ENCODE measurements at places on chromosomes 2 and 18.

DNA sequence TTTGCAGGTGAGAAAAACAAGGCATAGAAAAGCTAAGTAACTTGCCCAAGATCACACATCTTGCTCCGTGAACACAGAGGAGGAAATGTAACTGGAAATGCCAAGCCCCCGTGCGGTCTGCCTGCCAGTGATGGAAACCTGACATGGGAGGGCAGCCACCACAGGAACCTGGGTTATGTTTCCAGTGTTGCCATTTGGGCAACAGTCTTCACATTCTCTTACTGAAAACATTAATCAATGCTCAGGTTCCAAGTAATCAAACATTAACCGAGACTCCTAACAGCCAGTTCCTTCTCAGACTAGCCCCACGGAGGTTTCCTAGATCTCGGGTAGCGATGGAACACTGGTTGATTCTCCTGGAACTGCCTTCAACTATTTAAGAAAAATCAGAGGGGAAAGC is 2.5 kb downstream of the TGFA start:
- DNase-seq, result peak; percentile 94

GRCh38 chr18:57389271-57389670 is 36.9 kb downstream of the ST8SIA3 start:
- DNase-seq, result no peak

- DNase-seq, result peak; percentile 94
Measured at GRCh38 chr2:236769981-236770671, 200.5 kb downstream of the ACKR3 start.

DNA sequence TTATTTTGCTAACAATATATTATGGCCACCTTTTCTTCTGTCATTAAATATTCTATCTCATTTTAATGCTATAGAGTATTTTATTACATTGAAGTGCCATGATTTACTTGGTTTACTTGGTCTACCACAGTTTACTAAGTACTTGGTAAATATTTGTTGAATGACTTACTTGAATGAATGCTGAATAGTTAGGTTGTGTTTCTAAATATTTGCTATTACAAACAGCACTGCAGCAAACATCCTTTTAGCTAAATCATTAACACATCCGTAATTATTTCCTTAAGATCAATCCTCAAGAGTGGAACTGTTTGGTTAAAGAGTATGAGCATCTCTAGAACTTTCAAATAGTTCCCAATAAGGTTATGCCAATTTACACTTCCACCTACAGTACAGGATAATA is 318.7 kb downstream of the MYCN start:
- no peak for DNase-seq

DNA sequence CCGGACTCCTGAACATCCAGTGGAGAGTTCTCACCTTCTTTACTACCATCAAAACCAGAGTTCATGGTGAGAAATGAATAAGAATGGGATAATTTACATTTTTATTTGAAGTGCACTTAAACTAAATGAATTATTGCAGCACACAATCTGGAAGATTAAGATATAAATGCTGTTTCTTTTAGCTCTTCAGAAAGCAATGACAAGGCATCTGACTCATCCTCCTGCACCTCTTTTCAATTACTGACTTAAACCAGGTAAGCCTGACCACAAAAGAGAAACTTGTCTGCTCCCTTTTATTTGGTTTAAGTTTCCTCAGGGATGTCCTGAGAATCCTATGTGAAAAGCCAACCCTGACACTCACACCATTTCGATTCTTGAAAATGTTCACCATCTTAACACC is 720 bp upstream of the DSC2 start:
- no peak for DNase-seq

DNA sequence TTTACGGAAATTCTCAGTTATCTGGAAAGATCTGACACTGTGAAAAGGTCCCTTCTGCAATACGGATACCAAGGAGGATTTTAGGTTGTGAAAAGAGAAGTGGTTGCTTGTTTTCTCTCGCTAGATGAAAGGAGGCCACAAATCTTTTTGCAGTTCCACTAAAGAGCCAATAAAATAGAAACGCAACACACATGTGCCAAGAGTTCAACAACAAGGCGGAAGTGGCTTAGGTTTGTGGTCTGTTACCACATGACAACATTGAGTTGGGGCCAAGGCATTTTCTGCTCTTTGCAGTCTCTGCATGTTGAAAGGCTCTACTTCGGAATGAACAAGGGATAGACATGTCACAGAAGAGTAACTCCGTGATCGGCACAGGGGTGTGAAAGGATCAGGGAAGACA is 115.7 kb upstream of the OSR1 start:
- DNase-seq, result no peak

DNA sequence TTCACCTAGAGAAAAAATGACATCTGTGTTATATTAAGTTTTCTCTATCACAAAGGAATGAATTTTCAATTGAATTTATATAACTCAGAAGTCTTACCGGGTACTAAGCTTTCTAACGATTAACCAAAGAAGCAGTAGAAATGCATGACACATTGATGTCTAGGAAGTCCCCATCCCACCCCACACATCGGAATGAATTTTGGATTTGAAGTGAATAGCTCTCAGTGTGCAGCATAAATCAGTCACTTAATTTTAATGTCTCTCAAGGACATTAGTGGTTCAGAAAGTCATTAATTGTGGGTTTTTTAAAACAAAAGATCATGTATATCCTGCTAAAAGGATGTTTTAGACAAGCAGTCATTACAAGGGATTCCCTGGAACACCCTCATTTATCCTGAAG is 141.4 kb upstream of the PIEZO2 start:
- no peak for DNase-seq

DNA sequence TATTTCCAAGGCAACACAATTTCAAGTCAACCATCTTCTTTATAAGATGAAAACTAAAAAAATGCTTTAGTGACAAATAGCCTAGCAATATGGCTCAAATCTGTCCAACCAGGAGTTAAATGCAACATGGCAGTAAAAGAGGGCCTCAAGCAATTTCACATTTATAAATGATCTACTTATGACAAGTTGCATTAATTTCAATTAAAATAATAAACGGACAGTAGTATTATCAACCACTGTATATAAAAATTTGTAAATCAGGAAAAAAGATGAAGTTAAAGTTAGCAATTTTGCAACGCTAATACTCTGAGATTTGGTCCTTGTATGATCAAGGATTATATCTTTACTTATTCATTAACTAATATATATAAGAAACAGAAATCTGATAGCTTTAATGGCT is 19.3 kb downstream of the CCDC88A start:
- DNase-seq, result no peak

- no peak for DNase-seq
Measured at GRCh38 chr2:130346041-130346740, 3.5 kb downstream of the IMP4 start.

DNA sequence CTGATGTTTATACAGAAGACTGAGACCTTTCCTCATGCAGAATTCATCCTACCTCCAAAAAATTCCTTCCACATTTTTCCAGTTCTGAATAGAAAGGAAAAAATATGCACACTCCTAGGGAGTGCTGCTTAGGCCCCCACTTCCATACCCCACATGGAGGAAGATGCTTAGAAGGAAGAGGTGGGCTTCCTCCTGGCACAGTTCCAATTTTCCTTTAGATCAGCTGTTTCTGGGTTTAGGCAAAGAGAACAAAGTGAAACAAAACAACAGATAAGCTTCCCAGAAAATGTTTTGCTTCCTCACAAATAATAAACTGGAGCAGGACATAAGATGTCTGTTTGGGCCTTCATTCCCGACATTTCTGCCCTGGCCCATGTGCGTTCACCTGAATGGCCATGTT is 172.6 kb downstream of the PRPF40A start:
- no peak for DNase-seq

- DNase-seq, result no peak
Measured at GRCh38 chr2:41026613-41027012, 574.7 kb upstream of the SLC8A1 start.

GRCh38 chr2:27797841-27798240 is 26.3 kb downstream of the MRPL33 start:
- DNase-seq, result no peak

DNA sequence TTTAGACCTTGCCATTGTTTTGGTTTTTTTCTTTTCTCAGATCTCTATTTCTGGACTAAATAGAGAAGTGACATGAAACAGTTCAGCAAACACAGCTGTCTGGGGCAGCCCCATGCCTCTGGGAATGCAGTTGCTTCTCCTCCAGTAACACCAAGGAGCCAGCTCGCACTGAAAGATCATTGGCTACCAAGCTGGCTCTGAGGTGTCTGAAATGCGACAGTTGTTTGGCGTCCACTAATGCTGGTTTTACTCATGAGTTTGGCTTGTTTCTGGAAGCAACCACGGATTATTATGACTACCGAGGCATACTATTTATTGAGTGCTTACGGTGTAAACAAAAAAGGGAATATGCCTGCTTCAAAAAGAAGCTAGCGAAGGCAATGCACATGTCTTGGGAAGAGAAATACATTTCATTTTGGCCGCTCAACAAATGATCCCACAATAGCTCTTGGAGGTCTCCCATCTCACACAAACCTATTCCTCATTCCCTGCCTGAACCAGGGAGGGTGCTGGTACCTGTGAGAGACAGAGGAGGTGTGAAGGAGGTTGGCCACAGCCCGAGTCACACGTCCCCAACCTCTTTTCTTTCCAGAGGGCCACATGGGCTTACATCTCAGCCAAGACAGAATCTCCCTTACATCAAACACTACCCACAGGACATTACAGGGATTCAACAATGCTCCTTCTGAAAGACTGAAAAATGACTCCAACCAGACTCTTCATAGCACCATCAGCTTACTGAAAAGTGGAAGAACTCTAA is 37.5 kb upstream of the NEB start:
- DNase-seq, result no peak

GRCh38 chr2:197265036-197265435 is 45.5 kb downstream of the ANKRD44 start:
- no peak for DNase-seq

- no peak for DNase-seq
Measured at GRCh38 chr2:54053830-54054229, 61.6 kb upstream of the ACYP2 start.

DNA sequence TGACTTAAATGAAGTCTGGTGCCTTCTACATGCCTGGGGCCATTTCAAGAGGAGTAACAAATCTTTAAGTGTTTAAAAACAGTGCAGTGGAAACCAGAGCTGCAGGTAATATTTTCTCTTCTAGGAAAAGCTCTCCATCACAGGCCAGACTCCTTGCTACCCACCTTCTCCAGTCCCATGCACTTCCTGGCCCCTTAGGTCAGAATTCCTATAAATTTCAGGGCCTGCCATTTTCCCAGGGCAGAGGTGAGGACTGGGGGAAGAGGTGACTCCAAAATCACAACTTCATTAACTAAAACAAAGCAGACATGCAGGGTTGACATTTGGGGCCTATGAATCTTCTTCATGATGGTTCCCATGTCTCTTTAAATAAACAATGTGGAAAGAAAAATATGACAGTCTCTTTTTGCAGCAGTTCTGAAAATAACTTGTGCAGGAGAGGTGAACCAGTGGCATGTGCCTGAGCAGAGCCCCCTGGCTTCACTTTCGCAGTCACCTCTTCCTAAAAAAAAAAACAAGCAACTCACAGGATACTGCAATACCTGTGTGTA is 63.7 kb upstream of the TANC1 start:
- no peak for DNase-seq

- DNase-seq, result no peak
Measured at GRCh38 chr2:231696004-231696367, 12.3 kb upstream of the PTMA start.

- no peak for DNase-seq
Measured at GRCh38 chr2:241256168-241256545, 59.3 kb downstream of the HDLBP start.

DNA sequence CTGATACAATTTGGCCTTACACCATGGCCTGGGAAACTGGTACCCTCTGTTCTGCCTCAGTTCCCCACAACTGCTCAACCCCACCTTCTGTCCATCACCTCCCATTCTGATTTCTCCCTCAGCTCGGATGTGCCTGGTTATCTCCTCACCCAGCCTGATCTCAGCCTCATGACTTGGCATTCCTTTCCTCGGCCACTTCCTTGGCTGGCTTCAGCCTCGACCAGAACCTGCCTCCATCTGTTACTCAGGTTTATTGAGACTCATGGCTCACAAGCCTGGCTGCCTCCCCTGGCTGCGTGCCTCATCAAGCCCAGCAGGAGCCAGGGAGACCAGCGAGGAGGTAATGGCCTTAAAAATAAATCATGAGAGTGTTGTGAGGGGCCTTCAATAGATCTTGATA is 356.2 kb upstream of the SPRED2 start:
- DNase-seq, result no peak

DNA sequence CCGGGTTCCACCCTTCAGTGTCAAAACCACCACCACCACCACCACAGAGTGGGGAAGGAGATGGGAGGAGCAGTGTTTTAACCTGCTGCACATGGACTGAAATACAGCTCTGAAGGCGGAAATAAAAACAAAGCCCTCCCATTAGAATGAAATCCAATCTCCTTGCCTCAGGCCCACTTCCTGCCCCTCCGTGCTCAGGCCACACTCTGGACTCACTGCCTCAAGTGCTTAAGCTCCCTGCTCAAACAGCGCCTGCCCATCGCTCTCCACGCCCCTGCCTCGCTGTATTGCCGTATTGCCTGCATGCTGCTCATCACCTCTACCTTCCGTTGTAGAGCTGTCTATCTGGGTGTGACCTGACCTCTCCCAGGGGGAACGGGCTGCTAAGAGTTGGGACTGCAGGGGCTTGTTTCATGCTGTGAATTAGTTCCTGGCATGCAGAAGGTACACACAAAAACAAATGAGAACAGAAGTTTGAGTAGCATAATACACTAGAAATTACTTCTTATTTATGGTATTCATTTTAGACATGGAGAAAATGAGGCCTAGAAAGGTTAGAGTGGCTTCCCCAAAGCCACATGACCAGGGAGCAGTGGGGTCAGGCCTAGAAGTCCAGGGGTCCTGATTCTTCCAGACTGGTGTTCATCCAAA is 31.6 kb upstream of the NEB start:
- DNase-seq, result no peak

GRCh38 chr2:226185616-226186211 is 613.9 kb downstream of the IRS1 start:
- no peak for DNase-seq

GRCh38 chr2:62570861-62571698 is 65.1 kb upstream of the TMEM17 start:
- DNase-seq, result peak; percentile 37

DNA sequence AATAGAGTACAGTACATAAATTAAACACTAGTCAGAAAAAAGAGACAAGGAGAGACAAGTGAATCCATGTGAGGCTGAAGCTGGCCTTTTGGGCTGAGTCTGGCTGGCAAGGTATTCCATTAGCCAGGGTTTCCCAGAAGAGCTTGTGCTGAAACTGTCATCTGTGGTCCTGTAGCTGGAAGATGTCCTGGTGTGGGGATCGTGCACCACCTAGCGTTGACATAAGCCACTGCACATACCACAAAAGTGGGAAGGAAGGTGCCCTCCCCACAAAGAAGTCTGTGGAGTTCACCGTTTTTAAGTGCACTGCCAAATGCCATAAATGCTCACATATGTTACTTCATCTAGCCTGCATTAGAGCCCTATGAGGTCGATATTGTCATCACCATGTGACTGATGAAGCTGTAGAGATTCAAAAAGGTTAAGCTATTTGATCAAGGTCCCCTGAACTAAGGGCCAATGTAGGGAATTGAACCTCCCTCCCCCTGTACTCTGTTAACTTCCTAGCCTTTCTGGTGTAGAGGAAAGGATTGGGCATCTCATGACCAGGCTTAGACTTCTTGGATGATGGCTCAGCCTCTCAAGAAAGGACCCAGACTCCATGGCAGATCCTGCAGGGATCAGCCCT is 31.9 kb upstream of the GALNT14 start:
- peak; percentile 68 for DNase-seq

- DNase-seq, result no peak
Measured at GRCh38 chr18:35118641-35119040, 77.4 kb downstream of the MAPRE2 start.

- peak; percentile 77 for DNase-seq
Measured at GRCh38 chr2:20378891-20379519, 28.4 kb upstream of the PUM2 start.

GRCh38 chr2:196967116-196967515 is 40.6 kb upstream of the PGAP1 start:
- DNase-seq, result no peak

Measured in ACHN (cell line).